RWPE2 (cell line): ENCODE measurements at places on chromosomes 7 and 10.

GRCh38 chr10:12419262-12419847 lies 70.0 kb downstream of the CAMK1D start:
- DNase-seq, result peak; percentile 82

- DNase-seq, result no peak
Observed at GRCh38 chr7:149254181-149254858, 7.7 kb upstream of the ZNF783 start.

- DNase-seq, result no peak
Observed at GRCh38 chr7:131999193-131999592, 442.8 kb upstream of the PODXL start.

- DNase-seq, result no peak
Observed at GRCh38 chr10:116247691-116248090, 25.3 kb downstream of the GFRA1 start.

DNA sequence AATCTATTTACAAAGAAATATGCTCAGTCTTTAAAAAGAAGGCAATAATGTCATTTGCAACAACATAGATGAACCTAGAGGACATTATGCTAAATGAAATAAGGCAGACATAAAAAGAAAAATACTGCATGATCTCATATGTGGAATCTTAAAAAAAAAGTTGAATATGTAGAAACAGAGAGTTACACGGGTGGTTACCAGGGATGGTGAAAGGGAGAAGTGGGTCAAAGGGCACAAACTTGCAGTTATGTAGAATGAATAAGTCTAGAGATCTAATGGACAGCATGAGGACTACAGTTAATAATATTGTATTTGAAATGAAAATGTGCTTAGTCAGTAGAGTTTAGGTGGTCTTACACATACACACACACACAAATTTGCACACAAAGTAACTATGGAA lies 88.2 kb upstream of the CCDC71L start:
- DNase-seq, result no peak

- DNase-seq, result no peak
Observed at GRCh38 chr10:22874189-22874854, 53.5 kb upstream of the ARMC3 start.

DNA sequence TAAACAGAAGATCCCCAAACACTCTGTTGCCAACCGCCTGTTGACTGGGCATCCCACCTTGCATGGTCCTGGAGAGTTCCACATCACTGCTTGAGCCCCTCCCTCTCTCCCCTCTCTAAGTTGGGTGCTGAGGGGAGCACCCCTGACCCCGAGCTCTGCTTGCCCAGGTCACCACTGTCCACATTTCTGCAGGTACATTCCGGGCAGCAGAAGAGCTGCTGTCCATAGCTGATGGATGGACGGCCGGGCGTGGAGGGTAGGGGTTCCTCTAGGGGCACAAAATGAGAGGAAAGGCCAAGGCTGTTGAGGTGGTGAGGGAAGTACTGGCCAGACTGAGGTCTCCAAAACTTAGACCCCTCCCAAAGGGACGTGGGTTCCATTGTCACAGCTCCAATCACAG lies 227.4 kb upstream of the PPP2R2D start:
- no peak for DNase-seq
